ENCODE measurements at places on chromosomes 4 and X.

- DNase-seq = peak; percentile 26
Measured at GRCh38 chrX:40644821-40645358, 2.5 kb downstream of the CXorf38 start.

DNA sequence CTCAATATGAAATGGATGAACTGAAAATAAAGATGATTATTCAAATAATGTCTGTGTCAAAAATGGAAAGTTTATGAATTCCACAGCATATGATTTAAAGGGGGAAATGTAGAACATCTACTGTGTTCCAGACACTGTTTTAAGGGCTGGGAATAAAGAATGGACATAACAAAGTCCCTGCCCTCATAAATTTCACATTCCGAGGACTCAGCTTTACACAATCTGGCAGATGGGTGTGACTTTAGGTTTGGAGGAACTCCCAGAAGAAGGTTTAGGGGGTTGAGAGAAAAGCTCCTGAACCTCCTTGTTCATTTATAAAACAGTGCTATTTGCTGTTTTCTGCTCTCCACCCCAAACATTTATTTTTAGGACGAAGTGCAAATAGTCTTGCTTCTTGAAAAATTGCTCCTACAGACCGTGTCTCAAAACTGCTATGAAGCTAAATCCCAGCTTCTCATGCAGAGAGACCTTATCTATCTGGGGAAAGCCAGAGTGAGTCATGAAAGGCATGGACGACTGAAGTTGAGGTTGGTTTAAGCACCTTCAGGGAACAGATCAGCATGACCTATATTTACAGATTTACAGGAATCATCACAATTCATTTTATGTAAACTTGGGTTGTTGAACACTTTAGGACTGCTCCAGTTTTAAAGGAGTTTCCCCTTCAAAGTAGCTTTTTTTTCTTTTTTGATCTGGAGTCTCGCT is 184.3 kb downstream of the HS6ST2 start:
- no peak for DNase-seq

GRCh38 chrX:45009371-45010000 is 136.5 kb downstream of the KDM6A start:
- no peak for DNase-seq

GRCh38 chr4:2578106-2578505 is 41.7 kb downstream of the FAM193A start:
- DNase-seq = no peak

DNA sequence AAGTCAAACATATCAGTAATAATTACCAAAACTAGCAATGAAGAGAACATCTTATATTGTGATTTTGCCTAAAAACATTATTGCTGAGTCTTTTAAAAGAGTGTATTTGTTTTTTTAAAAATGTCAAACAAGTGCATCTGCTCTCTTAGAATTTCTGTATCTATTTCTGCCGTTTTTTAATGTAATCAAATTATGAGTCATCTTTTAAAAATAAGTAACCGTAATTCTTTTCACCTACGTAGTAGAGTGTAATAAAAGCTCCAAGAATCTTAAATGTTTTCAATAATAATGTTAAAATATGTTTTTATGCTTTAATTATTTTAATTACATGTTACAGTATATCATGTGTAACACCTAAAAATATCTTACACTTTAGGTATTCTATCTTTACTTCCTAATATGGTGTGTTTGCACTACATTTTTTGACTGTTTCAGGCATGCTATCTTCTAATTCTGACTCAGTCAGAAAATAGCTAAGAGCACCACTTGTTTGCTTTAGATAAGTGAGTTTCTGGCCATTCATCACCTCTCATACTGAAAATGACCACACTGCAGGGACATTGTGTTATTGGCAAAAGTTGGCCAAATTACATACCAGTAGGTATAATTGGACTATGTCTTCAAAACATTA is 368.5 kb downstream of the PCDH7 start:
- DNase-seq = no peak

GRCh38 chr4:15610855-15611254 is 44.3 kb downstream of the FBXL5 start:
- DNase-seq = no peak

DNA sequence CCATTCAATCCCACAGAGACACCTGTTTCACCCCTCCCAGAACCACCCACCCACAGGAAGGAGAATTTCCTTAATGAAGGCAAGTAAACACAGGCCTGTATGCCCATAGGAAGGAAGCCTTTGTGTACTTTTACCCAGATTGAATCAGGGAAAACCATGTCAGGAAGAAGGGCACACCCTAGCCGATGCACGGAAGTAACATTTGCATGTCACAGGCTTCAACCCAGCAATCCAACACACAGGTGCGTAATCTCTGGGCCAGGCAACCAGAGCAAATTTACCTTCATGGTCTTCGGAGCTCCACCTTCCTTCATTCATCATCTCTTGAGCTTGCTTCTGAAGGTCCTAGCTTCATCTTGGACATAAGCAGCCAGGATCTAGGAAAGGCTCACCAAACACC is 206.3 kb downstream of the SHROOM3 start:
- no peak for DNase-seq

- no peak for DNase-seq
Measured at GRCh38 chrX:128800138-128800537, 723.2 kb downstream of the SMARCA1 start.

- no peak for DNase-seq
Measured at GRCh38 chr4:44914223-44914622, 187.9 kb upstream of the GNPDA2 start.

GRCh38 chrX:21590012-21590776 is 67.9 kb downstream of the KLHL34 start:
- DNase-seq = peak; percentile 20

GRCh38 chrX:24226176-24226575 is 76.6 kb downstream of the ZFX start:
- no peak for DNase-seq

DNA sequence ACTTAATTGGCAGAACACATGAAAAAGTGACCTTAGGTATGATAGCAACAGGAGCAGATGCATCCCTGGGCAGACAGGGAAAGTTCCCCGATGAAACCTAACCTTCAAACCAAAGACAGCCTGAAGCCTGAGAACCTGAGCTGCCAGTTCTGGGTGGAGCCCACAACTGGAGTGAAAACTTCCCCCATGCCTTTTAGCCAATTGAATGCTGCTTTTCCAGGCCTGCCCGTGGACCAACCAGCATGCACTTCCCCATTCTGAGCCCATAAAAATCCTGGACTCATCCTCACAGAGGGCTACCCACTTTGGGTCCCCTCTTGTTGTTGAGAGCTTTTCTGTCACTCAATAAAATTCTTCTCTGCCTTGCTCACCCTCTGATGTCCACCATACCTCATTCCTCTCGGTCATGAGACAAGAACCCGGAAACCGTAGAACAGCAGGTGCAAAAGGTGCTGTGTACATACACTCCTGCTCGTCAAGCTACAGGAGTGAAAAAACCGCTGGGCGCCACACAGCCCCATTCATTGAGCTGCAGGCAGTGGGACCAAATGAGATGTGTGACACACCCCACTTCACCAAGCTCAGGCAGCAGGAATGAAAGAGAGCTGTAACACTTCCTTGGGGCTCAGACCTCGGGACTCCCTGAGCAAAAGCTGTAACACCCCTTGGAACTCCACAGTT is 13.9 kb upstream of the SLC7A11 start:
- no peak for DNase-seq

DNA sequence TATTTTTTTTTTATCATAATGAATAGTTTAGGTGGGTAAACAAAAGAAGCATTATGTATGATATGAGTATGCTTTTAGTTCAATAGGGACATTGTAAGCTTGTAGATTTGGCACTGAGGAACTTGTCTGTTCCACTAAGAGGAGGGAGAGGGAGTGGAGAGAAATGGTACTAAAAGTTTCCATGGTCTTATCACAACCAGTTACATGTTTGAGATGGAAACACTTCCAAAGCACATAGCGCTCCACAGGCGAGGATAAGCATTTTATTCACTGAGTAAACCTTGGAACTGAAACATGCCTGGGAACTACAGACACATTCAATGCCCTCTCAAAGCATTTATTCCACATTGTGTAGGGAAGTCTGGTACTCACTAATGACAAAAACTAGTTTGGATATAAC is 15.5 kb downstream of the MYOZ2 start:
- DNase-seq = no peak

DNA sequence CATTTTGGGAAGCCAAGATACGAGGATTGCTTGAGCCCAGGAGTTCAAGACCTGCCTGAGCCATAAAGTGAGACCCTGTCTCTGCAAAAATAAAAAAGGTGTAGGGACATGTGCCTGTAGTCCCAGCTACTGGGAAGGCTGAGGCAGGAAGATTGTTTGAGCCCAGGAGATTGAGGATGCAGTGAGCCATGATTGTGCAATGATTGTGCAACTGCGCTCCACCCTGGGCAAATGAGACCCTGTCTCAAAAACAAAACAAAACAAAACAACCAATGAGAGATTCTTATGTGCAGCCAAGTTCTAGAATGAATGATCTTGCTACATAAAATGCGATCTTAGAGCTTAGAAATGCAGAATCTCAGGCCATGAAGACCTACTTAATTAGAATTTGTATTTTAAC is 22.5 kb downstream of the SLC9B2 start:
- DNase-seq = no peak

DNA sequence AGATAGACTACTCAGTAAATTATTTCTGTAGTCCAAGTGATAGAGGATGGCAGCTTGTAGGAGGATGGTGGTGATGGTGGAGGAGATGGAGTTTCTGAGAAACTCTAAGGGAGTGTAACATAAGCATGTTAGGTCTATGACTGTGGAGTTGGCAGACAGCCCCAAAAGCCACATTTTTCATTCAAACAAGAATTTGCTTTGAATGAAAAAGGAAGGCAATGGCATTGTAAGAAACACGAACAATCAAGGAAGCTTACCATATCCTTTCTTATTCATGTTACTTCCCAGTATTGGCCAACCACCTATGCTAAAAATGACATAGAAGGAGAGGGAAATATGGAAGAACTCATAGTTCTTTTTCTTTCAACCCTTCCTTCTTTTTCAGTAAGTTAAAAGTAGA is 18.7 kb upstream of the SEC24B start:
- DNase-seq = no peak

DNA sequence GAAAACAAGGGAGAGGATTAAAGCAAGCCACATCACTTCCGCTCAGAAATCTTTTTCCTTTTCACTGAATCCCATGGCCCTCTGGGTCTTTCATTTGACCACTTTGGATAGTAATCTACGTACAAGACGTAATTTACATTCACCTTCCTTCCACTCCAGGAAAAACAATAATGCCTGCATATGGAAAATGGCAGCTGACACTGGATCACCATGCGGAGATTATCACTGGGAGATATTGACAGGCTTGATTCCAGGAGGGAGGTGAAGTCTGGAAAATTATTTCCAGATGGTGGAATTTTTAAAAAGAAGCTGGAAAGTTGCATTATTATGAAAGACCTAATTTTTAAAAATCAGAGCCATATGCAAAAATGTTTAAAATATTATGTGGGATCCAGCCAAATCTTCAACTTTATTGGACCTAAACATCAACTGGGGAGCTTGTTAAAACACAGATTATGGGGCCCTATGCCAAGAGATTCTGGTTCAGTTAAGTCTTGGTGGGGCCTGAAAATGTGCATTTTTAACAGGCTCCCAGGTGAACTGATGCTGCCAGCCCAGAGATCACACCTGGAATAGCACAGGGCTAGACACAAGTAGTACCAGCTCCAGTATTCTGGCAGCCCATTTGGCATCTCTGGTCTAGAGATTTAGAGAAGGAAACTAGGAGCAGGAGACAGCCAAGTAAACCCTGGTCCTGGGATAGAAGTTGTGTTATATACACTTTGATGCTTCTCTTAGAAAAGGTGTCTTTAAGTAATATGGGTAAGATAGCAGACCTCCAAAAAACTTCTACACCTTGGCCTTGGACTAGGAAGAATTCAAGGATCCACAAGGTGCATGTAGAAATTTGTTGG is 290.3 kb upstream of the LDB2 start:
- no peak for DNase-seq

DNA sequence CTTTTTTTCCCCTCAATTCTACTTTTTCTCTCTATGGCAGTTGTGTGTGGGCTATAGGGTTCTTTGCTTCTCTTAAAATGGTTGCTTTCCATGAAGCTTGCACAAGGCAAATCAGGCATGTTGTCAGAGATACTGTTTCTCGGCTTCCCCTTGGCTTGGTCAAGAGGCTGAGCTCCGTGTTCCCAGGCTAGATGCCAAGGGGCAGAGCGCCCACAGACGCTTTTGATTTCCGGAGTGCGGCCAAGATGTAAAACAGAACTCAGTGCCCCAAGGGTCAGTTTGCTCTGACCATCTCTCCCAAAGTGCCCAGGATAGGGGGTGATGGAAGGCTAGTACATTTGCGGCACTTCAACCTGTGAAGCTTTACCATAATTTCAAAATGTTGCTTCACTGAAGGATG is 64.2 kb upstream of the DIPK2B start:
- DNase-seq = no peak

GRCh38 chr4:183447646-183448045 is 3.2 kb downstream of the CDKN2AIP start:
- peak; percentile 51 for DNase-seq

- no peak for DNase-seq
Measured at GRCh38 chr4:15851969-15852368, 73.8 kb downstream of the CD38 start.

- peak; percentile 51 for DNase-seq
Measured at GRCh38 chr4:182938205-182938645, 21.0 kb upstream of the DCTD start.

DNA sequence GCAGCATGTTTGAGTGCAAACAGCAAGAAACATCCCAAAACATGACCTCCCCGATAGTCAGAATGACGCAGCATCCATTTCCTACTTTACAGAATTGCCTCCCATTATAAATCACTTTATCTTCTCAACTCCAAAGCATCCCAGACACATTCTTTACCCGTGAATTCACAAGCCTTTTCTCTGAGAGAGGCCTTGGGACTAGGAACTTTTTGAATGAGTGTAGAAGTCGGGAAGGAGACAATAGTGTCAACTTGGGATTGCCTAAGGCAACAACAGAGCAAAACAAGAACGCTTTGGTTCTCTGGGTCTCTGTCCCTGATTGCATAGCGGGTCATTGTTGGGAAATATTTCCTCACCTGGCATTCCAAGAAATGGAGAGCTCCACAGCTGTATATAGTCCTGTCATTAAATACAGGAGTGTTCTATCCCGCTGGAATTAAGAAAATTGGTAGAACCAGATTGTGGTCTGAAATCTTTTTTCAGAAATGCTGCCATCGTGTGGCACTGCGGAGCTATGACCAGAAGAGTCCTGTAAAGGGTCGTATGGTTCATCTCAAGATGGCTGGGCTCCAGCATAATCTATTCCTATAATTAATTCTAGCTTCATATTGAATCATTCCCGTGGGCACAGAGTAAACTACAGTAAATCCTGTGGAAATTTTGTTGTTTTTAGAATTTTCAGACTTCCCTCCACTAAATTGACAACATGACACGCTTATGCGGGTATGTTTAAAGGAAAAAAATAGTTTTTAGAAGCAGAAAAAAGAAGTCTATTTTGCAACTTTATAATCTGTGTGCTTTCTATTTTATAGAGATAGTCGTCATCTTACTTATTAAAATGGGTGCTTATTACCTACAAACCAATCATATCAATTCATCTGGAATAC is 2.0 kb upstream of the SPP1 start:
- peak; percentile 54 for DNase-seq

DNA sequence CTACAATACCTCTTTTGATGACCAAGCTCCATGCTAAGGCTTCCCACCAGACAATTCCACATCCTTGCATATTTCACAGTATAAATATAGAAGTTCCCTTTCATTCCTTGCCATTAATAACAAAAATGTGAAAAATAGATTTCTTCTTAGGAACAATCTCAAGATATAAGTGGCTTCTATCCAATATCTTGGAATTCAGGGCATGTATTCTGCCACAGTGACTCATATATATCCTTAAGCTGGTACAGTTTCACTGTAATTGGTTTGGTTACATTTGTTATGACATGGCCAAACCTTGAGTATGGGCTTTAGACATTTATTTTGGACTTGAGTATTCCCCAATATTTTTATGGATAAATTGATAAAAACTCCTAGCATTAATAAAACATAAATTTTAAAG is 181.7 kb upstream of the DDX53 start:
- DNase-seq = no peak
